ENCODE measurements at places on chromosomes 13 and 19. TPM values are rescaled to one million over a fixed set of nuclear protein-coding genes. Genes with fewer than 3 reads are reported as not detected.

The KIR3DL2 gene
- total RNA-seq = 0.27 TPM

The ATP13A1 gene
- 93.6 TPM for total RNA-seq

The KANK2 gene
- total RNA-seq = 2.3 TPM

The CYP4F11 gene
- total RNA-seq = not detected

DNA sequence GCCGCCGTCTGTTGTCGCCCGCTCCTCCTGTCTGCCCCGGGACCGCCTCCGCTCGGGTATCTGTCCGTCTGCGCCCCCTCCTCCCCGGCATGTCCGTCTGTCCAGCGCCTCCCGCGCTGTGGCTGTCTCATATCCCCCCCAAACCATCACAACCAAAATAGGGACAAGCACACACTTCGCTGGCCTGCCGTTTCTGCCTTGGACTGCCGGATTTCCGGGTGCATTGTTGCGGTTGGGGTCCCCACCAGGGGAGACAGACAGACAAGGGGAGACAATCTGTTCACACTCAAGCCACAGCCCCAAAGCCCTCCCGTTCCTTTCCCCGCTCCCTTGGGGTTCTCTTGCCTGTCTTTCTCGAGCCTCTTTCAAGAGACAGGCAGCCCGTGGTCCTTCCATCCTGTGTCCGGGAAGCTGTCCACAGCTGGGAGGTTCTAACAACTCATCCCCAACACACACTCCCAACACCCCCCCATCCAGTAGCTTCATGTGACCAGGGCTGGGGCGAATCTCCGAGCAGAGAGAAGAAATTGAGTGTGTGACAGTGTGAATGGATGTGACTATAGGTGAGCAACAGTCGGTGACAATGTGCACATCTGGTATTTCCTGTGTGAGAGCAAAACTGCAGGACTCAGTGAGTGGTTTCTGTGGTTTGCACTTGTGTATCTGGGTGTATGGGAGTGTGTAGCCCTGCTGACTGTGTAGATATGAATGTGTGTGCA is 16.5 kb upstream of the FOSB start:
- H3K27me3 ChIP-seq = no peaks in the 10 kb centered on the region
- peak; percentile 86 for DNase-seq
- H3K4me1 ChIP-seq = peaks cover 41% of the 10 kb centered on the region
- H3K27ac ChIP-seq = peak overlapping the region; percentile 100

DNA sequence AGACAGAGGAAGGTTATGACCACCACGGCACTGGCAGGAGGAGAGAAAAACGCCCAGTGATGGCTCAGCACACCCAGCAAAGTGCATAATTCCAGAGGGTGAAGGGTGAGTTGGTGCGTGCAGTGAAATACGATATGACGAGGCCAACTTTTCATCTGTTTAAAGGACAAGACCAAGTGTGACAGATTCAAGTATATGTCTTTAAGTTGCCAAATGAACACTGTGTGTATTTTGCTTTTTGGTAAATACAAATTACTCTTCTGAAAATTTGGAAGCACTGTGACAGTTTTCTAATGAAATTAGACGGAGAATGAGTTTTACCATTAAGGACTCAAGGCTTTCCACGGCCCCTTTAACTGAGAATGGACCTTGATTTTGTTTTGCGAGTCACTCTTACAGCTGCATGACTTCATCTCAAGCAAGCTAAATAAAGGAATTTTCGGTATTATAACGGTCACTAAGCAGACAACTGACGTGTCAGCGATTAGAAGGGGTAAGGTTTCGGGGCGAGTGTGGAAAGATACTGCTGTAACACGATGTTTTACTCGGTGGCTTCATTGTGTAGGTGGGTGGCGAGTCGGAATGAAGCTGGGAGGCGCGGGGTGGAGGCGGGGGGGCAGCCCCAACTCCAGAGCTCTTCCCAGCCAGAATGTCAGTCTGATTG is 22.8 kb downstream of the COL4A2 start:
- no peaks in the 10 kb centered on the region for H3K27me3 ChIP-seq
- H3K4me1 ChIP-seq = no peaks in the 10 kb centered on the region
- H3K4me3 ChIP-seq = no peak overlapping the region
- H3K36me3 ChIP-seq = no peaks in the 10 kb centered on the region
- H3K27ac ChIP-seq = no peak overlapping the region

DNA sequence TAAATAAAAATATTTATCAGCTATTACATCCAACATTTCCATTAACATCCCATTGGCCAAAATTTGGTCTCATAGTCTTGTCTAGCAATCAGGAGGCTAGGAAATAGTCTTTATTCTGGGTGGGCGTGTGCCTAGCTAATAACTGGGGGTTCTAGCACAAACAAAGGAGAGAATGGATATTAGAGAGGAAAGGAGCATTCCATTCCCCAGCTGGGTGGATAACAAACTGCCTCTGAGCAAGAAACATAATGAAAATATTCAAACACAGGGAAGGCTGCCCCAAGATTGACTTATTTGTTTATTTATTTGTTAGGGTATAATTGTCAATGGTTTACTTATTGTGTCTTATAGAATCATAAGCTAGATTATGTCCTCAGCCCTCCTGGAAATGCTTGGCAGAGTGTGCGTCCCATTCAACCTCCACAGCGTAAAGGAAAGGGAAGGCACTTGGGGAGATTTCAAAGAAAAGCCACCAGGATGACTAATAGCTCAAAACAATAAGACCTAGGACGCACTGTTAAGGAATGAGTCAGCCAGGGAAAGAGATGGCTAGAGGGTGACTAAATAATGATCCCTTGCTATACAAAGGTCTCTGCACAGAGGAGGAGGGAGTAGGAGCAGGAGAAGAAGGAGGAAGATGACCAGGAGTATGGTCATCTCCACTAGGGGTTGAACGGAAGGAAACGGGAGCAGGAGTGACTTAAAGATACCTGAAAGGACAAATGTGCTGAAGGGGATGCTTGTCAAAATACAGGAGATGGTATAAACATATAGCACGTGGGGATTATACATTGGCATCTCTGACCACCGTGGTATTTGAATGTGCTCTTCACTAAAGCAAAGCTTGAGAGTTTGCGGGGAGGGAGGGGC is 23.5 kb upstream of the USP12 start:
- no peak overlapping the region for H3K27ac ChIP-seq
- no peaks in the 10 kb centered on the region for H3K4me1 ChIP-seq
- DNase-seq = no peak
- H3K27me3 ChIP-seq = no peaks in the 10 kb centered on the region
- no peak overlapping the region for H3K4me3 ChIP-seq

DNA sequence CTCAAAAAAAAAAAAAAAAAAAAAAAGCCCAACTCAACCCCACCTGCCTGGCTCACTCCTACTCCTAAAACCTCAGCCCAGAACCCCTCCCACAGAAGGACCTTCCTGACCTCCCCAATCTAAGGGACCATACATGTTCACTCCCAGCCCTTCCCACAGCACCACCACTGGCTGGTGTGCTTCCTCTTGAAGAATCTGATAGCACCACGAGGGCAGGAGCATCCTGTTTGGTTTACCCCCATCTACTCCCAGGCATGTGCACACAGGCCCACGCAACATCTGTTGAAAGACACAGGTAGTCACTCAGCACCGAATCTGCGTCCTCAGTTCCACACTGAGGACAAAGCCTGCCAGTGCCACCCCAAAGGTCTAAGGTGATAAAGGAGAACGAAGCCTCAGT is 8.2 kb downstream of the LATS2 start:
- H3K4me3 ChIP-seq = no peak overlapping the region
- no peak for DNase-seq
- no peak overlapping the region for H3K27ac ChIP-seq

GRCh38 chr19:18282021-18282787 is 782 bp upstream of the JUND start:
- no peaks in the 10 kb centered on the region for H3K27me3 ChIP-seq
- peaks cover 41% of the 10 kb centered on the region for H3K4me1 ChIP-seq
- H3K27ac ChIP-seq = peak overlapping the region; percentile 97
- H3K36me3 ChIP-seq = peaks cover 14% of the 10 kb centered on the region

DNA sequence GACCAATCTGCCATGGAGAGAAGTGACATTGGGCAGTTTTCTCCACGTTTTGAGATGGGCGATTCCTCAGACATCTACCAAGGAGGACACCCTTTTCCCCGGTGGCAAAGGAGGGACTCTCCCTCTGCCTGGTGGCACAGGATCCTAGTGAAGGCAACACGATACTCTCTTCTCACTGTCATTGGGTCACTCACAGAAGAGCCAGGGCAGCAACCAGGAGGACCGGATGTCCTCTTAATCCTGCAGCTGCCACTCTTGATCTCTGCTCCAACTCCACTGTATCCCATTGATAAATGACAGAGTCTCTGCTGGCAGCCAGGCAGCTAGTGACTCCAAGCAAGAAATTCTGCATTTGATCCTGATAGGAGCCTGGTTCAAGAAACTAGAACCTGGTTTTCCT is 42.2 kb downstream of the COL4A2 start:
- no peaks in the 10 kb centered on the region for H3K4me1 ChIP-seq
- H3K36me3 ChIP-seq = no peaks in the 10 kb centered on the region
- no peak overlapping the region for H3K27ac ChIP-seq
- no peak for DNase-seq
- H3K4me3 ChIP-seq = no peak overlapping the region

GRCh38 chr13:98930151-98930591 is 47.7 kb downstream of the DOCK9 start:
- peaks cover 5% of the 10 kb centered on the region for H3K4me1 ChIP-seq
- H3K4me3 ChIP-seq = peak overlapping the region; percentile 33
- no peak overlapping the region for H3K27ac ChIP-seq
- peak; percentile 13 for DNase-seq

GRCh38 chr13:50887151-50887550 is 22.4 kb upstream of the RNASEH2B start:
- H3K36me3 ChIP-seq = no peaks in the 10 kb centered on the region
- H3K4me1 ChIP-seq = peaks cover 13% of the 10 kb centered on the region
- no peaks in the 10 kb centered on the region for H3K27me3 ChIP-seq

DNA sequence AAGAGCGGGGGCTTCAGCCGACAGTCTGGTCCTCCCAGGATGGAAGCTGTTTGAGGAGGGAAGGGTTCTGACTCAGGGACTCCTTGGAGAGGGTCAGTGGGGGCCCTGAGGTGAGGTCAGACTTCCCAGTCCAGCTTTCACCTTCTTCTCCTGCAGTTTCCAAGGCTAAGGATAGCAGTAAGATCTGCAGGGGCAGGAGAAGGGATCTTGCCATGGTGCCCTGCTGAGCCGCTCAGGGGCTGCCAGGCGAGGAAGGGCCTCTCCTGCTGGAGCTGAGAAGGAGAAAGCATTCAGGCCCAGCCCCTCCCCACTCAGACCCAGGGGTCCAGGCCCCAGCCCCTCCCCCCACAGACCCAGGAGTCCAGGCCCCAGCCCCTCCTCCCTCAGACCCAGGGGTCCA is 1.5 kb downstream of the KLK7 start:
- no peaks in the 10 kb centered on the region for H3K4me1 ChIP-seq
- H3K27ac ChIP-seq = no peak overlapping the region
- H3K27me3 ChIP-seq = no peaks in the 10 kb centered on the region
- no peak overlapping the region for H3K4me3 ChIP-seq
- no peaks in the 10 kb centered on the region for H3K36me3 ChIP-seq

DNA sequence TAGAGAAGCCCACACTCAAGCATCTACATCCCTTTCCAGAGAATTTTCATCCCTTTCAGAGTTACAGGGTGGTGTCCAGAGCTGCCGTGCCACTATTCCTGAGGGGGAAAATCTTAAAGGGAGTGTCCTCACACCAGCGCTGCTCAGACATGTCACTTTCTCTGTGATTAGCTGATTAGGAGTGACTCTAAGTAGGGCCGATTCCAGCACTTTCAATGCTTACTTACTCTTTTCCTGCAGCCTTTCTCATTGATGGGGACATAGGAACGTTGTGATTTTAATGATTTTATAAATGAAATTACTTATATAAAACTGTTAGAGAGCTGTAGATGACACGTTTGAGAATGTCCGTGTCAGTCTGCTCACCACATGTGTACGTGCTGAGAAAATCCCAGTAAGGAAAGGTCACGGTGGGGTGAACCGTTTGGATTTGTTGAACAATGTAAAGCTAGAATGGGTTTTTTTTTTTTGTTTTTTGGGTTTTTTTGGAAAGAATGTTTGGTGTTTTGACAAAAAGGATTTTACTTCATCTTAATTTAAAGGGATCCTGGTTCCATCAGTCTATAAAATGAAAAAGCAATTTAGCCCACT is 56.6 kb upstream of the SPATA13 start:
- no peak overlapping the region for H3K4me3 ChIP-seq
- no peak for DNase-seq
- no peaks in the 10 kb centered on the region for H3K27me3 ChIP-seq
- H3K4me1 ChIP-seq = no peaks in the 10 kb centered on the region
- H3K27ac ChIP-seq = no peak overlapping the region

DNA sequence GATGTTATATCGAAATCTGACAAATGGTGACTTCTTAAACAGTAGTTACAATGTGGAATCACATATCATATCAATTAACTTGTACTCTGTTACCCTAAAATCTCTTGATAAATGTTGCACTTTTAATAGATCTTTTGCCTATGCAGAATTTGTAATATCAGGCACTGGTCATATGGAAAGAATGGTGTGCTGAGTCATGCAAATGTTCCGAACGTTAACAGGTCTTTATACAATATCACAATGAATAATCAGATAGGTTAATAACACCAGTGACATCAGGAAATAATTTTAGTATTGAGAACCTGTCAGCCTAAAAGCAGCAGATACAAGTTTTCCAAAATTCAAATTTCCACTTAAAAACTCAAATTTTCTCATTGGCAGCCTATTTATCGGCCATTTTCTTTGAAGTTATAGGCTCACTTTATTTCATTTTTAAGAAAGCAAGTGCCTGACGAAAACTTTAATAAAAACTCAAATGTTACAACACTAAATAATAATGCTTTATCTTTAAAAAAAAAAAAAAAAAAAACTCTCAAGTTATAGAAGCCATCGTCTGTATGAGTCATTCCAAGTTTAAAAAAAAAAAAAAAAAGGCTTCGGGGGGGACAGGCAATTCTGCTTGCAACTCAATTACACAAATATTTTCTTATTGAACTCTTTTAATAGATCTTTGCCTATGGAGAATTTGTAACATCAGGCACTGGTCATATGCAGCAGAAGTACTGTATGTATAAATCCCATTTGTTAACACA is 180.9 kb downstream of the DIAPH3 start:
- H3K27ac ChIP-seq = no peak overlapping the region
- no peak for DNase-seq
- H3K36me3 ChIP-seq = no peaks in the 10 kb centered on the region

DNA sequence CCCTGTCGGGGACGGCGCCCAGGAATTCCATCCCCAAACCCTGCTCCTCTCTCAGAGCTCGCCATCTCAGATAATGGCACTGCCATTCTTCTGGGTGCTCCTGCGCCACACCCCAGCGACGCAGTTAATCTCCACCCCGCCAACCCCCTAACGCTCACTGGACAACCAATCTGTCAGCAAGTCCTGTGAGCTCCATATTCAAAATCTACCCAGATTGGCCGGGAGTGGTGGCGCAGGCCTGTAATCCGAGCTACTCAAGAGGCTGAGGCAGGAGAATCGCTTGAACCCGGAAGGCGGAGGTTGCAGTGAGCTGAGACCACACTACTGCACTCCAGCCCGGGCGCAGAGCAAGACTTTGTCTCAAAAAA is 18.6 kb downstream of the FCGBP start:
- H3K4me1 ChIP-seq = no peaks in the 10 kb centered on the region
- H3K36me3 ChIP-seq = no peaks in the 10 kb centered on the region
- H3K27ac ChIP-seq = no peak overlapping the region
- H3K4me3 ChIP-seq = no peak overlapping the region
- DNase-seq = no peak
- no peaks in the 10 kb centered on the region for H3K27me3 ChIP-seq
